ENCODE measurements at places on chromosomes 7 and 10.

DNA sequence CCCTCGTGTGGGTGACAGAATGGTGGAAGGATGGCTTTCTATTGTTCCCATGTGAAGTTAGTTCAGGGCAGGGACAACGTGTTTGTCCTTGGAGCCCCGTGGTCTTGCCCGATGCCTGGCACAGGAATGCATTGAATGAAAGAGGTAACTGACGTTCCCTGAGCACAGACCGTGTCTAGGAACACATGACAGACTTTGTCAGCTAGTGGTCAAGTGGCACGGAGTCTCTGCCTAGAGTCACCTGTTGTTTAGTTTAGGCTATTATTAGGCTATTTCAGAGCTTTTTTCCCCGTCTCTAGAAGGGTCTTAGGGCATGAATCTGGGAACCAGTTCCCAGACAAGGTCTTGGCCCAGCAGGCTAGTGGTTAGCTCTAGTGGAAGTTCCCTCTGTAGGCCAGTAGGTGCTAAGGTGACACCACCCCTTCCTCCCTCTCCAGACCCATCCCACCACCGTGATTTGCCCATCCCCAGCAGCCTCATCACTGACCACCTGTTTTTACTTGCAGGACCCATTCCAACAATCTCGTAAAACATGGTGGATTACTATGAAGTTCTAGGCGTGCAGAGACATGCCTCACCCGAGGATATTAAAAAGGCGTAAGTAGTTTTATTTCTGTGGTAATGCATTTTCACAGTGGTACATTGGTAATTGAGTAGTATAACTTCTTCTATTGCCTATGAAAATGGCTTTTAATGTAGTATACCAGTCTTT is 21.4 kb downstream of the DNAJB6 start:
- DNase-seq, result no peak

DNA sequence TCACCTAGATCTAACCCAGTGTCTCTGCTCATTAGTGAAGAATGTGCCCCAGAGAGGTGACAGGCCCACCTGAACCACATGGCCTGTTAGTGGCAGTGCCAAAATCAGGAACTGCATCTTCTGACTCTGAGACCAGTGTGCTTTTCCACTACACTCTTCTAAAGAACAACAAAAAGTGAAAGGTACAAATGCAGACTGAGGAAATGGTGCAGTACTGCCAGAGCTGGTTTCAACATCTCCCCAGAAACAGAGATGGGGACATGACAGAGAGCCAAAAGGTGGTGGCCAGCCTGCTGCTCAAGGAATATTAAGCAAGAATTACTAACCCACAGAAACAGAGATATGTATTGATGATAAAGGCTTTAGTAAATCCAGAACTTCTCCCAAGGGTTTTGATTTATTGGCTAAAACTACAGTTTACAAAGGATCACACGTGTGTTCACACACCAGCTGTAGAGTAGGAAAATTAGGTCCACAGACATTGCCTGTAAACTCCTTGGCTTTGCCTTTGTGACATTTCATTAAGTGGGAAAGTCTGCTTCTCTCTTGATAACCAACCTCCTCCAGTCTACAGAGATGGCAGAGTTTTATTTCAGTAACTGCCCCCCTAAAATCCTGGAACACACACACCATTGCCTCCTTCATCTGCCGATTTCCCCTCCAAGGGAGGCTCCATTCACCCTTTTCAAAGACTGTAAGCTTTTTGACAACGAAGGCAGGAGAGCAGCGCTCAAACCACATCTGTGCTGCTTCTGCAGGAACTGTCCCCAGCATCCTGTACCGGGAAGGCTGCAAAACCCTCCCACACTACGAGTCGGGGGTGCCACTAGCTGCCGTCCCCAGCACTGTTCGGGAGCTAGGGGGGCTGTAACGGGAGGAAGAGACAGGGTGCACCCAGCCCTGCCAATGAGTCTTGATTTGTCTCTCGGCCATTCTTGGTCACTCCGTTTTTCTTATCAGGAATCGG is 29.8 kb downstream of the GSDME start:
- DNase-seq, result no peak

DNA sequence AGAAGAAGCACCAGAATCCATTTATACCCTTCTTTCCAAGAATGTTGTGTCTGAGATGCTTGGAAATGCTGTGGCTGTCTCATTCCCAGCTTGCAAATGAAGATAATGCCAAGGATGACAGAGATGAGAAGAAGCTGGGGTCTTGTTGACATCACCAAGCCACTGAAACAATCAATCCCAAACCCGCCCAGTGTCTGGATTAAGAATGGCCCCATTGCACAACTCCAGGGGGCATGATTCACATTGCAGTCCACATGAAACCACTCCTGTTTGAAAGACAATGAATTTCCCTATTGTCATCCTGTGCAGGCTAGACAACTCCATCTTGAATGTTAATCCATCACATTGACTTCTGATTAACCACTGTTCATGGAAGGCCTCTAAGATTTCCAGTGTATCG is 28.6 kb downstream of the SORBS1 start:
- DNase-seq, result no peak

- peak; percentile 43 for DNase-seq
Observed at GRCh38 chr10:23096802-23097549, 1.6 kb downstream of the MSRB2 start.

Data from SK-N-SH (cell line).